ENCODE measurements at places on chromosomes 4 and X.

DNA sequence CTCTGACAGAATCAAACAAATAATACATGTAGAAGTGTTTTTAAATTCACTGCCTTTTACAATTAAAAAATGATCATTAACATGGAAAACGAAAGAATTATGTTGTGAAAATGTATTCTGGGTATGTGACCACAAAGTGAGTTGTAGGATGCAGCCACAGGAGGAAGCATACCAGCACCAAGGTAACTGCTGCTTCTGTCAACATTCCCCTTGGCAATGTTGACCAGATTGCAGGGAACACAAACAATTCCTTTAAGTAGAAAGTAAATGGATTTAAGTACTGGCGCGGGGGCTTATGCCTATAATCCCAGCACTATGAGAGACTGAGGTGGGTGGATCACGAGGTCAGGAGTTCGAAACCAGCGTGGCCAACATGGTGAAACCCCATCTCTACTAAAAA lies 1877.9 kb upstream of the PCDH7 start:
- peak; percentile 50 for DNase-seq

DNA sequence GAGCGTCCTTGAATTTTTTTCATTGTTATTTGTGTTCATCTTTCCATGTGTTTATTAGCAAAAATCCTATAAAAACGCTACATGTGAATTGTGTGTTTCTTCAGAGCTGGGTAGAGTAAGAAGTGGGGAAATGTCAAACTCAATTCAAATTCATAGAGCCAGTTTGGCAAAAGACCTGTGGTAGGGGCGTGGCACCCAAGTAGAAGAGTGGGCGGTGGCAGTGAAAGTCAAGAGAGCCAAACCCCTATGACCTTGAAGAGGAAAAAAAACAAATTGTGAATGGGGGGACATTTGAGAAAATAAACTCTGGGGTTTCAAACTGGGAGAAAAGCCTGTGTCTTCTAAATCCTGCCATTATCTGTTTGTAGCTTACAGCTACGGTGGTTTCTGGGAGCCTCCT lies 4.4 kb upstream of the FOXO4 start:
- no peak for DNase-seq

GRCh38 chrX:26922278-26922677 lies 540.9 kb downstream of the PPP4R3C start:
- no peak for DNase-seq

DNA sequence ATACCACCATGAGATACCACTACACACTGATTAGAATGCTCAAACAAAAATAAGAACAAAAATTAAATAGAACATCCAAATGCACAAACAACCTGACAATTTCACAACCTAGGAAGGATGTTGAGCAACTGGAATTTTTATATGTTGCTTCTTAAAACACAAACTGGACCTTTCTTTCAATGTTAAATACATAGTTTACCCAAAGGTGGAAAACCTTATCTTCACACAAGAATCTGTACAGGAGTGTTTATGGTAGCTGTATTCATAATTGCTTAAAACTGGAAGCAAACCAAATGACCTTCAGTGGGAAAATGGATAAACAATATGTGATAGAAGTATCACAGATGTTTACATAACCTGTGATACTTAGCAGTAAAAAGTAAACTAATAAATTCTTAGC lies 573.8 kb downstream of the MAGEB5 start:
- DNase-seq: no peak

- no peak for DNase-seq
Measured at GRCh38 chrX:132369617-132370326, 119.1 kb downstream of the MBNL3 start.

- DNase-seq: no peak
Measured at GRCh38 chr4:79429113-79429903, 21.3 kb upstream of the GK2 start.

DNA sequence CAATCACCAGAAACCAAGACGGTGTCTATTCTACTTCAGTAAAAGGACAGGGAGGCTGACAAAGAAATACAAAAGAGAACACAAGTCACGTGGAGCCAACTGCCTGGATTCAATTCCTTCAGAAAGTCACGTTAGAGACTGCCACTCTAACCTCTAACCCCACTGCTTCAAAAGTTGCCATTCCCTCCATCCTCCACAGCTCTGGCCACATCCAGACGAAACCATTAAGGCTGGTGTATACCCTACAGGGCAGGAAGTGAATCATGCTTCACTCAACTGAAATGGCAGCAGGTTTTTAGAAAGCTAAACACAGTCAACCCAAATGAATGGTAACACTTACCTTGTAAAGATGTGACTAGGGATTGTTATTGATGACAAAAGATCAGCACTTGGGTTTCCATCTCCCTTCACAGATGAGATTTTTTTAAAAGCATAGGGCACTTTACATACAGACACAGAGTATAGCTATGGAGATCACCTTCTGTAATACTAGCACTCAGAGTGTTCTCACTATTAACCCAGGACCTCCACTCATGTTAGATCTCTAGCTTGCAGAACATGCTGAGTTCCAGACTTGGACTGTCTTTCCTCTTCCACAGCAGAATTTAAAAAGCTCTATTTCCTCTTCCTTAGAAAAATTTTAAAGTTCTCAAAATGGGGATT lies 37.4 kb downstream of the MAML3 start:
- DNase-seq: no peak

DNA sequence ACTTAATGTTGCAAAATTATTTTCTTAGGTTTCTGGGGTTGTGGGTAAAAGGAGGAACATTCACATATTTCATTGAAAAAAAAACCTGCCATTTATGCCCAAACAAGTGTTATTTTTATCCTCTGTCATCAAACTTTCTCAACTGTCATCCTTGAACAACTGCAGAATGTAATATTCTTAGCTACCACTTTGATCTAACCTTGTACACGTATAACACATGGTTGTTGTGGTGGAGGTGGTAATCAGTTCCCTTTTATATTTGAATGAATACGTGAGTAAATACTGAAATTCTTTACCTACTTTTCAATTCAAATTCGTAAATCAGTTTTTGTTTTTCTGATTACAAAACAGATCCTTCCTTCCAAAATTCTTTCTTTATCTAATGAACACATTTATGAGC lies 3.8 kb upstream of the AMMECR1 start:
- DNase-seq: no peak

- no peak for DNase-seq
Measured at GRCh38 chr4:2731907-2732317, 24.2 kb downstream of the TNIP2 start.

- DNase-seq: peak; percentile 46
Measured at GRCh38 chr4:114659386-114660008, 60.9 kb downstream of the UGT8 start.

GRCh38 chr4:105496899-105497298 lies 23.0 kb upstream of the PPA2 start:
- DNase-seq: no peak

- no peak for DNase-seq
Measured at GRCh38 chrX:20116577-20117240, at the start of gene MAP7D2. TSS of gene MAP7D2 (minus strand) at chrX:20116907. CDS start at chrX:20116879, 28 bp downstream.

GRCh38 chrX:42237956-42238355 lies 314.6 kb upstream of the CASK start:
- no peak for DNase-seq

GRCh38 chrX:135484641-135485289 lies 35.7 kb upstream of the INTS6L start:
- DNase-seq: peak; percentile 31

DNA sequence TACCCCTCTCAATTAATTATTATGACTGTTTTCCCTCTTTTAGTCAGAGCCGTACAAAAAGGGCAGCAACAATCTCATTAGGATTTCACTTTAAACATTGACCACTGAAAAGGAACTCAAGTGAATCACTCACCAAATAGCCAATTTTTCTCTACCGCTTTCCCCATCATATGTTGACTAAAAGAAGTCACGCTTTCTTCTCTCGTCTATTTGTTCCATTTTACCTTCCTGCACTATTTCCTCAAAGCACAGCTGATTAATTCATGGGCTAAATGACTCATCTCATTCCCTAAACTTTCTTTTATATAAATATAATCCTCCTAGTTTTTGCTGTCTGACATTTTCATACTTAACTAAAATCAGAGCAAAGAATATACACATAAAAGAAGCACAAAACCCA lies 8.2 kb downstream of the MID1 start:
- no peak for DNase-seq

DNA sequence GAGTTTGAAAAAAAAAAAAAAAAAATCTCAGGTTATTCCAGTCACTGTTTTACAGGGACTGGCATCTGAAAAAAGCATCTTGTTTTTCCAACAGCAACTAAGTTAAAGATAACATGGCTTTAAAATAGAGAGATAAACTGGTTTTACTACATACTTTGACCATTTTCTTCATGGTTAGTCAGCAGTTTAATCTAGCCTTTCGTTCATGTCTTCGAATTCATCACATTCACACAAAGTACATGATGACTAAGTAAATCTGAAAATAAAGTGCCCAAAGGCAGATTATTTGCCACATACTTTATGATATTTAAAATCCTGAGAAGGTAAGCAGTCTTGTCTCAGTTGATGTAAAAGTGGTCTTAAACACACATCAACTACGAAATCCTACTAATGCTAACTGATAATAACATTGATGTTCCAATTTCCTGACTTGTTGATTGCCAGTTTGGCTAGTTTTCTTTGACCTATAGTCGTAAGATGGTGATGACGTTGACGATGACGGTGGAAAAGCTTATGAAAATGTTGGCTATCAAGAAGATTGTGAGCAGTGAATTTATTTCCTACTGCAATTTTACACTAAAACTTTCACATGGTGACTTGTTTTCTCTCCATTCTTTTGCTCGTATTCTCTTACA lies 540.5 kb upstream of the BOD1L1 start:
- no peak for DNase-seq

GRCh38 chr4:28287831-28288233 lies 1427.2 kb downstream of the STIM2 start:
- DNase-seq: no peak

DNA sequence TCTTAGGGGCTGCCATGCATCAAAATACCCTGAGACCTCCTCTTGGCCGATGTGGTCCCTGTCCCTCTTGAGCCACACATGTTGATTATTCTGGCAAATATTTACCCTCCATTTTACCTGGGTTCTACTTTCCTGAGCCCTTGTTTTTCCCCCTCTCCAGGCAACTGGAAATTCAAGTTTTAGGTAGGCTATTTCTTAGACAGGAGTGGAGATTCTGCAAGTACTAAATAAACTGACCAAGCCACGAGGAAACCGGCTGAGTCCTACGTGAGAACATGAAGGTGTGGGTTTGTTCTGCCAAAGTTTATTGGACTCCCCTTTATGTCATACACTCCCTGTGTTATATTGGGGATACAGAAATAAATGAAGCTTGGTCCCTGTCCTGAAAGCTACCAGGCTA lies 88.1 kb downstream of the RTL5 start:
- DNase-seq: no peak

- DNase-seq: no peak
Measured at GRCh38 chr4:54093324-54094240, 6.4 kb upstream of the GSX2 start.

DNA sequence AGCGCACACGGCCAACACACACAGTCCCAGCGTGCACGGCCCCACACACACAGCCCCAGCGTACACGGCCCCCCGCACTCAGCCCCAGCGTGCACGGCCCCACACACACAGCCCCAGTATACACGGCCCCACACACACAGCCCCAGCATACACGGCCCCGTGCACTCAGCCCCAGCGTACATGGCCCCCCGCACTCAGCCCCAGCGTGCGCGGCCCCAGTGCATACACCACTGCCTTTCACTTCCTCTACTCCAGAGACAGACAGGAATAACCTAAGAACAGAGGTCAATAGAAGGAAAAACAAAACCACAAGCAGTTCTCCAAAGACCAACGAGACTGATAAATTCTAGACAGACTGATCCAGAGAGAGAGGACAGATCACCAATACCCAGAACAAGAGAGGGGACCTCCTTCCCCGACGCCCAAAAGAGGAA lies 17.1 kb downstream of the GAK start:
- DNase-seq: no peak

GRCh38 chr4:21692241-21692640 lies 256.3 kb downstream of the KCNIP4 start:
- no peak for DNase-seq

DNA sequence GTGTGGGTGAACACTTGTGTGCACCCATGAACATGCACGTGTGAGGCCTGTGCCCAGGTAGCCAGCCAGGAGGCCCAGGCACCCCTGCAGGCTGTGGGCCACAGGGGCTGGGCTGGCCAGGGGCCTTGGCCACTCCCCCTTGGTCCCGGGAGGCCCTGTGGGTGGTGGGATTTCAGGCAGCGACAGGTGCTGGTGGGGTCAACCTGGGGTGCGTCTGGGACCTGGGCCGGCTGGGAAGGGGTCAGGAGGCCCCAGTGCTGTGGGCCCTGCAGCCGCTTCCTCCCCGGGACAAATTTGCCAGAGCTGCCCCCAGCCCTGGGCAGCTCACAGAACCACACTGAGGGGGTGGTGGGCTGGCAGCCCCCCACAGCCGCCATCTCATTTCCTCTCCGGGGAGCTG lies 7.9 kb downstream of the FGFRL1 start:
- DNase-seq: no peak

DNA sequence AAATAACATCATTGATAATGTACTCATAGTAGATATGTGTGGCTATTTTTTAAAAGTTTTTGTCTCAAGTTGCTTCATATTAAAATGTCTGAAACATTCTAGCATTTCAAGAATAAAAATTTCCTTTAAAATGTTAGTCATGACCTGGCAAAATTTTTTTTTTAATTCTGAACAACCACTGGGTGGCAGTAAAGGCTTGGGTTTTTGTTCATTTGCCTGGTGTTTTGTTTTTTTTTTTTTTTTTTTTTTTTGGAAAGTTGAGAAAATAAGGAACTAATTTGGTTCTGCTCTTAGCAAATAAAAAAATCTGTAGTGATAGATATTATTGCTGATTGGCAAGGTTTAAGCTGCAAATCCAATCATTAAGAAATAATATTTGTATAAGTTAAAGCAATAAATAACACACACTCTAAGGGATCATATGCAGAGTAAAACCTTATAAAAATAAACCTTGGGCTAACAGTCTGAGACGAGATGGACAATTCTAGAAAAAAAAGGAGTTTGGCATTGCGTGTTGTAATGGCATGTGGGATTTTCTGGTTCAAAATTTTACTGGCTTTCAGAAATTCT lies 81.4 kb downstream of the CEP44 start:
- DNase-seq: no peak

DNA sequence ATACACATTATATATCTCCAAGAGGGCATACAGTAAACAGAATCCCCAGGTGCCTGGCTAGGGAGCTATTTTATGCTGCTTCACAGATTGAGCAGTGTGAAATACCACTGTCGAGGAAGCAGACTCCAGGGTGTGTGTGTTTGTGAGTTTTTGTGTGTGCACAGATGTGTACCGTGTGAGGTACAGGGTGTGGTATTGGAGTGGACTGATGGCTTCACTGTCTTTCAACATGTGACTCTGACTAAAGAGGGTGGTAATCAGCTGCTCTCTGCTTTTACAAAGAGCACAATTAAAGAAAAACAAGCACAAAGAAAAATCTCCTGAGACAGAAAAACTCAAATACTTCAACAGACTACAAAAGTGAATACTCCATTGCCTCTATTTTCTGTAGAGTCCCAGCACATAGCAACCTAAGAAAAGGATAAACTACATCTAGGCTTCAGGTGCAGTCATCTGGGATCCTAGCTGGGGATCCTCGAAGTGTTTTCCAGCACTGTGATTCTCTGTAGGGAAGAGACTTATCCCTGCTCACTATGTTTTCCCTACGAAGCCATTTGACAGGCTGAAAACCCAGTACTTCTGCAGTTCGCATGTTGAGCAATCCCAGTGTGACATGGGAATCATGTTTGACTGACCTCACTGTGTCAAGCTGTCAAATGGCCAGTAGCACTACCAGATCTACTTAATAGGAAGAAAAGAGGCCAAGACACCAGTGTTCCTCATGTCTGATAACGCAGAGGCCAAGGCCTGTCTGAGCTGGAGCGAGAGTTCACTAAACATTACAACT lies 100.3 kb downstream of the CDS1 start:
- DNase-seq: no peak

All from LNCaP clone FGC (cell line).